Left ventricle myocardium superior (tissue), 1 donor: ENCODE measurements at places on chromosomes 6 and 20. TPM values are rescaled to one million over a fixed set of nuclear protein-coding genes. Genes with fewer than 3 reads are reported as not detected.

Gene PDE7B
- total RNA-seq: 24.5 TPM

Gene GJA1
- total RNA-seq: 322 TPM

Gene SMLR1
- total RNA-seq: not detected

GRCh38 chr6:156260815-156261214 is 516.4 kb upstream of the ARID1B start:
- no peak for DNase-seq

DNA sequence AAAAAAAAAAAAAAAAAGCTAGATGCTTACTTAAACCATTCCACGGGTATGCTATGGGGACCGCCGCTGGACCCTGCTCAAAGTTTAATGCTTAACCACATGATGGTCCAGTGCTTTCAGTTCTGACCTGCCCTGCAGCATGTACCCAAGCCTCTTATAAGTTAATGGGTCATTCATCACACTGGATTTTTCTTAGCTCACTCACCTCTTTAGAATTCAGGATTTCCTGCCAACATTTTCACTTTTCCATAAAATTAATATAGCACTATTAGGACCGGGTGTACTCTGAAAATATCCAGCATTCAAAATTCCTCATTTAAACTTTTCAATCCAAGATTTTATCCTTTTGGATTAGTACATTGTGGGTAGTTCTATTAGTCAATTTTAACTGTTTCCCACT is 140.8 kb downstream of the ALDH8A1 start:
- DNase-seq: no peak

DNA sequence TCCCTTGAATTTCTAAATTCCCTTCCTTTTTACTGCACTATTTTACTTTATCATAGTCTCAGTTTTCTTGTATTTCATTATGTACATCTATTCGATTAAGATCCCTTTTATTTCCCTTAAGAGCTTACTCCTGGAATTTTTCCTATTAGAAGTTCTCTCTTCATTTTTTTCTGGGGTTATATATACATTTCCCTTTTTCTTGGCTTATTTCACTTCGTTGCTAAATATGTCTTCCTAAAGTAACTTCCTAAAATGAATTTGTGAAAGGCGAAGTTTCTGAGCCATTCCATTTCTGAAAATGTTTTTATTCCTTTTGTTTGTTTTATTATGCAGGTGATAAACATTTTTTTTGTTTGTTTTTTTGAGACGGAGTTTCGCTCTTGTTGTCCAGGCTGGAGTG is 5.9 kb upstream of the CD109 start:
- no peak for DNase-seq
